ENCODE measurements at places on chromosomes 12 and 14. TPM values are rescaled to one million over a fixed set of nuclear protein-coding genes. Genes with fewer than 3 reads are reported as not detected.

GLT8D2 gene
- total RNA-seq, result 4.7 TPM

SYNDIG1L gene
- 0.27 TPM for total RNA-seq

LIN7A gene
- 18.3 TPM for total RNA-seq

CARMIL3 gene
- total RNA-seq, result 2.8 TPM

GLI1 gene
- total RNA-seq, result 1.7 TPM

DCP1B gene
- total RNA-seq, result 16.6 TPM

FOXN4 gene
- not detected for total RNA-seq

REM2 gene
- 2.1 TPM for total RNA-seq

NID2 gene
- total RNA-seq, result 16.5 TPM

All from Peyer's patch (tissue), 4 donors.